ENCODE measurements at places on chromosomes 2 and 18.
A peak's percentile ranks its signal among the peaks of the same experiment; 100 is the strongest.

DNA sequence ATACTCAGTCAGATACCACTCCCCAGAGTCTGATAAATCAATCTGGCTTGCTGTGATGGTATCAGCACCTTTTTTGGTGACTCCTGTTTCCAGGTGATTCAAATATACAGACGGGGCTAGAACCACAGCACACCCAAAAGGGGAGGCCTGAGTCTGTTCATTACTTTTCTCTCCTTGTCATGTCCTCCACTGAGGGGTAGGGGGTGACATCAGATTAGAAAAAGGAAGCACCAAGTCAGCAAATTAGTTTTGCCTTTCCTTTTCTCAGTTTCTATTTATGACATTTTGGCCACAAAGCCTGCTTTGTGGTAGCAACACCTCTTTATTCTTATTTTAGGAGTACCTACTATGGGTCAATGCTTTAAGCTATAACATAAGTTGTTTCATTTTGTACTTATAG is 127.4 kb downstream of the CCDC102B start:
- DNase-seq, result peak; percentile 72

GRCh38 chr2:24018241-24018640 is 8.4 kb downstream of the MFSD2B start:
- no peak for DNase-seq

DNA sequence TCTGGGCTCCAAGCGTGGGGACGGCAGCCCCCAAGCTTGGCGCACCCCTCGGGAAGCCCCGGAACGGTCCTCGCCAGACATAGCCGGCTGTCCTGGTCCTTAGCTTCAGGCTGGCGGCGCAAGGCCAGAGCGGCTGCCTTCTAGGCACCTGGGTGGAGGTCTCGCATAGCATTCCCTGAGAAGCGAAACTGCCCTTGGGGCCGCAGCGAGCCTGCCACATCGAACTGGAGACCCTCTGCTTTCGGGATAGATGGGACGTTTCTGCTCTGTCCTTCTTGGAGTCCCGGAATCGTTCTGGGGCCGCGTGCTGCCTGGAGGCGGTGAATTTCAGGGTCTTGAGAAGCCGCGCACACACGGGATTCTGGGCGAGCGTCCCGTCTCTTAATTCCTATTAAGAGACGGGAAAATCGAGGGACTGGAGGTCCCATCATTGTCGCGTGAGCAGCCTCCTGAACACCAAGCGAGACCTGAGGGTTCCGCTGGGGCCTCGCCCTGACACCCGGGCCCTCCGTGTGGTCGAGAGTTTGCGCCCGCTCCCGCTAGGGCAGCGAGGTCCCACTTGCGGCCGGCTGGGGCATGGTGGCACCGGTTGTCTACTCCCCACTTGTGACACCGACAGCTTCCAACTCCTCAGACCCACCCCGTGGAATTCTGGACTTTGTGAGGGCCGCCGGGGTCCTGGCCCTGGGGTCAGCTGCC is 9.7 kb upstream of the EN1 start:
- no peak for DNase-seq

- peak; percentile 56 for DNase-seq
Observed at GRCh38 chr2:42770288-42771131, 6.6 kb upstream of the OXER1 start.

DNA sequence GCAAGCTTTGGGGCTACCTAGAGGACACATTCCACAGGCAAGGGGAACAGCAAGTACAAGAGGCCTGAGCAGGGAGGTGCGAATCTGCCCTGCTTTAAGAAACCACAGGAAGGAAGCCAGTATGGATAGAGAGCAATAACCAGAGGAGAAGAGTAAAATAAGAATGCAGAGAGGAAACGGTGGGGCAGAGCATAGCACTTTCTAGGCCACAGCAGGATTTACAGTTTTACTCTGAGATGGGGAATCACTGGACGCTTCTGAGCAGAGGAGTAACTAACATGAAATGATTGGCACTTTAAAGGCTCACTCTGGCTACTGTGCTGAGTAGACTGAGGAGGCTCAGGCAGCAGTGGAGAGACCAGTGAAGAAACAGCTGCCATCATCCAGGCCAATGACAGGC is 23.8 kb downstream of the AAK1 start:
- peak; percentile 20 for DNase-seq

- no peak for DNase-seq
Observed at GRCh38 chr2:23953625-23954024, 13.4 kb downstream of the UBXN2A start.

- no peak for DNase-seq
Observed at GRCh38 chr2:78118037-78118436, 595.9 kb upstream of the LRRTM4 start.

DNA sequence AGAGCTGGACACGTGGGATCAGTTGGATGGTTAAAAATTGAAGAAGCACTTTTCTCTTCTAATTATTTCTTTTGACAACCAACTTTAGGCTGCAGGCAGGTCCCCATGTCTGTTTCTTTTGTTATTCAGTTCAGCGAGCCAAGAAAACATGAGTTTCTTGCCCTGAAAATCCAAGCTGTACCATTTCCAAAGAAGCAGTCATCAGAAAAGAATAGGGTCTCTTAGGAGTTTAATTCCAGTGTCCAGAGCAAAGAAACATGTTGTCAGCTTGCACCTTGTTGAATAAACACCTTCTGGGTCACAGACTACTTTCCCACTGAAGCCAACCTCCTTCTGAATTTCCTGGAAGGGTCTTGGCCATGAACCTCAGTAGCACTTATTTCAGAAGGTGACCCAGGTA is 170.5 kb upstream of the COPS8 start:
- no peak for DNase-seq

- no peak for DNase-seq
Observed at GRCh38 chr2:179265082-179265510, 464 bp upstream of the SESTD1 start.

- no peak for DNase-seq
Observed at GRCh38 chr2:184799379-184799778, 201.1 kb downstream of the ZNF804A start.

GRCh38 chr2:151260573-151261230 is 961 bp downstream of the RBM43 start:
- DNase-seq, result peak; percentile 15

GRCh38 chr2:183253441-183254130 is 129.3 kb downstream of the NUP35 start:
- no peak for DNase-seq

DNA sequence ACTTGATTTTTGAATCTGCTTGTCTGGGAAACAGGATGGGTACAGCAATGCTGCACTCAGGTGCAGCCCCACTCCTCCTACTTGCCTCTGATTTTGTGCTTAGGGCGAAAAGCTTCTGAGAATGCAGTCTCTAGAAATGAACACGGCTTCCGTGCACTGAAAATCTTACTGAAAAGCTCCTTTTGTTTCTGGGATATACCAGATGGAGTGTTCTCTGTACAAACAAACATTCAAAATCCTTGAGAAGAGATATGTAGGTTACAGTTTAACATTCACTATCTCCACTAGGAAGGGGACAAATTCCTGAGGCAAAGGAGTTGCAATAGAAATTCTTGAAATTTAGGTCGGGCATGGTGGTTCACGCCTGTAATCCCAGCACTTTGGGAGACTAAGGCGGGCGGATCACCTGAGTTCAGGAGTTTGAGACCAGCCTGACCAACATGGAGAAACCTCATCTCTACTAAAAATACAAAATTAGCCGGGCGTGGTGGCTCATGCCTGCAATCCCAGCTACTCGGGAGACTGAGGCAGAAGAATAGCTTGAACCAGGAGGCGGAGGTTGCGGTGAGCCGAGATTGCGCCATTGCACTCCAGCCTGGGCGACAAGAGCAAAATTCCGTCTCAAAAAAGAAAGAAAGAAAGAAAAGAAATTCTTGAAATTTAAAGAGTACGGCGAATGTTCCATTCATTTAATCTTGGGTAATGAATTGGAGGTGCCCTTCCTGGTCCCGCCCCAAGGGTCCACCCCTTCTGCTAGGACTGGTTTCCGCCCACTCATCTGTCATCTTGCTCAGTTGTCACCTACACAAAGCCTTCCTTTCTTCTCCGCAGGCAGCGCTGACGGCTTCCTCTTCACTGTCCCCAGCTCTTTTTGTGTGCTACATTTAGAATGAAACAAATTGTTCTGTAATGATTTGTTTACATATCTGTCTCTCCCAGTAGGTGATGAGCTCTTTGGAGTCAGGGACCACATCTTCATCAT is 92.4 kb downstream of the SOCS6 start:
- no peak for DNase-seq

DNA sequence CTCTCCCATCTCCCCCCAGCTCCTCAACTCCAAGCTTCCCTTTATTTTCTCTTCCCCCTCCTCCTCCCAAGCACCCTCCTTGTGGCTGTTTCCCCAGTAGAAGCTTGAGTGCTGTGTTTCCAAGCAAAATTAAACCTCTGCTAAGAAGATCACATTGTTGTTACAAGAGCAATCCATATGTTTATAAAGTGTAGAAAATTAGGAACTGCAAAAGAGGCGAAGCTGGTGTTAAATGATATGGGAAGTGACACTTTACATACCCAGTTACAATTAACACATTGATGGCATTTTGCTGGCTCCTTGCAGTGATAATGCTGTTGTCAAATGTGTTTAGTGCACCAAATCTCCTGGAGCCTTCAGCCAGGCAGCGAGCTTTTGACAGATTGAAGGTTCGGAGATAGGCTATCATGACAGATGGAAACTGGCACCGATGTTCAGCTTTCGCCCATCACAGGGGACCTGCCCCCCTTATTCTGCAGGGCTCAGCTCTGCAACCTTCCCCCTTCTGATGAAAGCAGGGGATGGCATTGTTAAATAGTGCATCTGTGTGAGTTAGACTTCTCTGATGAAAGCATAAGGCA is 259.8 kb upstream of the ATP5MC3 start:
- DNase-seq, result no peak

- no peak for DNase-seq
Observed at GRCh38 chr2:219611866-219612576, 14.4 kb downstream of the STK11IP start.

DNA sequence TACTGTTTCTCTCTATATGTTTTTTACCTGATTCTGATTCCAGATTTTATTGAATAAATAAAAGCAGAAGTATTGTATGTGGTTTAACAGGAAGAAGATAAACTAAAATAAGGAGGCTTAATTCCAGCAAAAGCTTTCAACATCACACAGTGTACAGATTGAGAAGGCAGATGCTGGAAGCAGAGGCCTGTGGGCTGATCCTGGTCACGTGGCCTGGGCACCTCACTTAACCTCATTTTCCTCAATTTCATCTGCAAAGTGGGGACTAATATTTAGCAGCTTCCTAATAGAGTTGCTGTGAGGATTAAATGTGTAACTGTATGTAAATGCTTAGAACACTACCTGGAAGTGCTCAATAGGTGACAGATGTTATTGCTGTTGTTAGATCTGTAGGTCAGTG is 58.0 kb downstream of the CDCA7 start:
- no peak for DNase-seq

DNA sequence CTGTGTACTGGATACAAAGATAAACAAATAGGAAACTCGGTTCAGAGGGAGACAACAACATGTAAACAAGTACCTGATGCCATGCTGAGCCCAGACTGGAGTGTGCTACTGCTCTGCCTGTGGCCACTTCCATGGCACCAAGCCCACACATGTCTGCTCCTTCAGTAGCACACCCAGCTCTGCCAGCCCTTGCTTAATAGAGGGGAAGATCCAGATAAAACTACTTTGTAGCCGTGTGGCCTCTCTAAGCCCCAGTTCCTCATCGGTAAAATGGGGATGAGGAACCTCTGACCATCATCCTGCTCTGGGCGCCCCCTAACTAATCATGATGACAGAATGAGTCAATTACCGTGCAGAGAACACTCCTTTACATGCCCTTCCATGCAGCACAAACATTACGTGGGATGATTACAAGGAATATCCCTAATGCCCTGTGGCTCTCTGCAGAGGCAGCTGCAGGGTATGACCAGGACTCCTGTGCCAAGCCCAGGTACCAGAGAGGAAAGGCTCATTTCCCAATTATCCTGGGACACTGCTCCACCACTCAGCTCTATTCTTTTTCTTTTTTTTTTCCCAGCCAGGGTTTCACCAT is 34.9 kb downstream of the DNMT3A start:
- no peak for DNase-seq

- DNase-seq, result no peak
Observed at GRCh38 chr2:223887127-223887526, 49.7 kb upstream of the AP1S3 start.

- DNase-seq, result no peak
Observed at GRCh38 chr2:218895326-218895725, 14.7 kb downstream of the WNT10A start.

DNA sequence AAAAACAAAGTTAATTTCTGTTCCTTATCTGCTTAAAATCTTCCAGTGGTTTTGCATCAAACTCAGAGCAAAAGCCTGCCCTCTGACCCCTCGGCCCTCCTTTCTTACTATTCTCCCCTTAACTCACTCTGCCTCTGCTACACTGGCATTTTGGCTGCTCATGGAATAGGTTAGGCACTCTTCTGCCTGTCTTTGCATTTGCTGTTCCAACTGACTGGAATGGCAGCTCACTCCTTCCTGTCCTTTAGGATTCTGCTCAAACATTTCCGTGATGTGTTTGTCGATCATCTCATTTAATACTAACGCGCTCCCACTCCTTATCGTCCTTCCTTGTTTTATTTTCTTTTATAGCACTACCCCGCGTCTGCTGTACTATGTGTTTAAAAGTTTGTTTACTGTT is 815 bp downstream of the CEBPZ start:
- no peak for DNase-seq

GRCh38 chr2:237359894-237360780 is 53.8 kb downstream of the COL6A3 start:
- no peak for DNase-seq

GRCh38 chr2:86628091-86628522 is 4.4 kb upstream of the RNF103 start:
- DNase-seq, result peak; percentile 22

- peak; percentile 43 for DNase-seq
Observed at GRCh38 chr2:63189026-63189425, 138.4 kb downstream of the OTX1 start.

GRCh38 chr2:198347946-198348345 is 543.6 kb downstream of the PLCL1 start:
- DNase-seq, result no peak

DNA sequence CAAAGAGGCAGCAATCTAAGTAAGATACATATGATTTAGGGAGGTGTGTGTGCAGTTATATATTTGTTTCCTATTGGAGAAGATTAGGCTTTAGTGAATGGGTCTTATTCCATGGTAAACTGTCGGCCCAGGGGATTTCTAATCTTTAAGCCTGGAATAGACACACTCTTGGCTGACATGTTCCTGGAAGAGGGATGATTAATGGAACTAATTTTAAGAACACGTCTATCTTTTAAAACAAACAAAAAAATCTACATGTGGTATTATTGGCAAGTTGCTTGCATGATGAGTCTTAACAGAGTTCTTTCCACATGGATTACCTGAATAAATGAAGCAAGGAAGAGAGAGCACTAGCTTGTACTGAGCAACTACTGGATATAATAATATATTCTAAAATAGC is 114.2 kb upstream of the NT5C1B start:
- DNase-seq, result no peak

GRCh38 chr2:195610717-195611116 is 46.3 kb upstream of the SLC39A10 start:
- DNase-seq, result no peak

GRCh38 chr2:234953116-234954031 is 1.6 kb downstream of the SH3BP4 start:
- DNase-seq, result no peak

DNA sequence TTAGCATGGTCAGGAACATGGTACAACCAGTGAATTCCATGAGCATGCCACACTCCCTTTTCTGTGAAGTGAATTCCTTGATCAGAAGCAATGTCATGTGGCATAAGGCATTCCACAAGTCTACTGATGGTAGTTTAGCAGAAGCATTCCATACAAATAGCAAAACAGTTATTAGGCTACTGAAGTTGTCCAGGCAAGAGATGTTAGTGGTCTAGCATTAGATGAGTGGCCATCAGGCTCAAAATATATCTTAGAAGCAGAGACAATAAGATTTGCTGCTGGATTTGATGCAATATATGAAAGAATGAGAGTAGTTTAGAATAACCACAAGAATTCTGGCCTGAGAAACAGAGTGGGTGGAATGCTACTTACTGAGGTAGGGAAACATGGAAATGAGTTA is 355.3 kb upstream of the NRXN1 start:
- no peak for DNase-seq

All from RPMI8226 (cell line).